ENCODE measurements at places on chromosomes 2 and 18.

DNA sequence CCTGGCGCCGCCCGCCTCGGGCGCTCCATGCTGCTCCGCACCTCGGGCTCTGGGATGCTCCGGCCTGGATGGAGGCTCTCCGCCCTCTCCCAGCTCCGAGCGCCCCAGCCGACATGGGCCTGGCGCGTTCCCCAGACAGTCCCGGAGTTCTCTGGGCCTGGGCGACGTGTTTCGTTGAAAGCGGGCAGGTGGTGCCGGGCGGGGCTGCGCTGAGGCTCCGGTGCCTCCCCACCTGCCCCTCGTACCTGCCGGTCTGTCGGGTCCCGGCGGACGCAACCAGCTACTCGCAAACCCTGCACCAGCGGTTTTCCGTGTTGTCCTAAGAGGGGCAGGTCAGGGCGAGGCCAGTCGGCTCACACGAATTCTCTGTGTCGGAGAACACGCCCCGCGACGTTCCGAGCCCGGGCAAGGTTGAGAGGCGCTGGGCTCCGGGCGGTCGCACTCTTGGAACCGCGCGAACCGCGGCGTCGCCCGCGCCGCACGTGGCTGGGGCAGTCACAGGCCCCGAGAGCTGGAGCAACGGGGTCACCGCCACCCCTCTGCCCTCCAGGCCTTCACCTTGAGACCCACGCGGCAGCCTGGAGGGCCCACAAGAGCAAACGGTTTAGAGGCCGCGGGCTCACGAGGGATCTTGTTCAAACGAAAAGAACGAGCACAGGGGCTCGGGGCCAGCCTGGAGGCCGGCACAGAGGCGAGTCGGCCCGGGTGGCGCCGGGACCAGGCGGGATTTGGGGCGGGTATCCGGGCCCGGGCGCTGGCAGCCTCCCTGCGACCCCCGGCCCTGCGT lies 4.2 kb upstream of the SIX2 start:
- DNase-seq = no peak

GRCh38 chr18:30970196-30970816 lies 72.2 kb downstream of the DSC3 start:
- DNase-seq = no peak

DNA sequence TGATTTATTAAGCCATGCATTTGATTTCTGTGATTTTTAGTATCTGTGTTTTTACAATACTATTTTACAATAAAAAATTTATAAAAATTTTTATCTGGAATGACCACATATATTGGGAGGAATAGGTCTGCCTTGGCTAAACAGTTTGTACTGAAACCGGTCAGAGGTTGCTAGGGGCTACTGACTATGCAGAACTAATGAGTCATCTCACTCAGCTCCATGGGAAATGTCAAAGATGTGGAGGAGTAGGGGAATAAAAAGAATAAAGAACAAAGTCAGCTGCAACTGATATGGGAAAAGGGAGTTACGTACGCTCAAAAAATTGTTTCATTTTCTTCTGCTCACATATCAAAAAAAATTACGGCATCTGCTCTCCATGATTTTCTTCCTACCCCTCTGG lies 8.6 kb upstream of the TMEM163 start:
- no peak for DNase-seq

- DNase-seq = peak; percentile 8
These were observed 55.6 kb downstream of the TGFA start for GRCh38 chr2:70498054-70498453.

GRCh38 chr2:130884503-130884902 lies 47.8 kb downstream of the ARHGEF4 start:
- no peak for DNase-seq

DNA sequence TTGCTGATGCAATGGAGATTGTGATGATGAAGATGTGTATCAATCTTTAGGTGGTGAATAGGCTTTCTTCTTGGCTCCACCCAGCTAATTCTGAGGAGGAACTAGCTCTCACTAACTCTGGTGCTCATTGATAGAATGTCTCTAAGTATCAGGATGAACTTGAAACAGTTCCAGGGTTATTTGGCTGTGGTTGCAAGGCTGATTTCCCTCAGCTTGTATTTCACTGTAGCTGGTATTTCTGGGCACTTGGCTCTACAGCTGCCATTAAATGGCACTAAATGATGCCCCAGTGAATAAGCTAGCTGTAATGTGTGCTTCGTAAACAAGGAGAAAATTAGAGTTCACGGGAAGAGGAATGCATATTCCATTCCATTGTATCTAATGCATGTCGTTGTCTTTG lies 241.2 kb downstream of the RPIA start:
- no peak for DNase-seq

- no peak for DNase-seq
These were observed 51.6 kb upstream of the ACTR3 start for GRCh38 chr2:113838277-113838676.

GRCh38 chr2:189685540-189686229 lies 11.2 kb downstream of the ANKAR start:
- no peak for DNase-seq

- DNase-seq = no peak
These were observed 1.8 kb upstream of the SALL3 start for GRCh38 chr18:78977637-78978348.

DNA sequence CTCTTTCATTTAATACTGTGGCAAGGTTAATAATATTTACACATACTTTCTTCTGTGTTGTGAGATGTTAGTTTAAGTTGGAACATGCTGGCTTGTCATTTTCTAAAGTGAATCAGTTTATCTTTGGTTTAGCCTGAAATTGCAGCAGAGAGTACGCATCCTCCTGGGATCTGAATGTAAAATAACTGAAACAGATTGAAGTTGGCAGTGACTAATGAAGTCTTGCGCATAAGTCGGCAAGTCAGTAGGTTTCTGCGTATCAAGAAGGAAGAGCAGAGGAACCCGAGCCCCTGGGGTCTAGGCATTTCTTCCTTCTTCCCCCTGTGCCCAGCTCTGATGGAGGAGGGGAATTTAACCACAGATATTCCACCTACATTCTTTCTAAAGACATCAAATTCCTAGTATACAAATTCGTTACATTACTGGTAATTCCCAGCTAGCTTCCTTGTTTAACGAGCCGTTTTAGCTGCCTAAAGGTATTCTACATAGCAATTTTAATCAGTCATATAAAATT lies 392.1 kb upstream of the RAB12 start:
- no peak for DNase-seq

GRCh38 chr18:46843372-46843771 lies 73.9 kb downstream of the PIAS2 start:
- DNase-seq = no peak

DNA sequence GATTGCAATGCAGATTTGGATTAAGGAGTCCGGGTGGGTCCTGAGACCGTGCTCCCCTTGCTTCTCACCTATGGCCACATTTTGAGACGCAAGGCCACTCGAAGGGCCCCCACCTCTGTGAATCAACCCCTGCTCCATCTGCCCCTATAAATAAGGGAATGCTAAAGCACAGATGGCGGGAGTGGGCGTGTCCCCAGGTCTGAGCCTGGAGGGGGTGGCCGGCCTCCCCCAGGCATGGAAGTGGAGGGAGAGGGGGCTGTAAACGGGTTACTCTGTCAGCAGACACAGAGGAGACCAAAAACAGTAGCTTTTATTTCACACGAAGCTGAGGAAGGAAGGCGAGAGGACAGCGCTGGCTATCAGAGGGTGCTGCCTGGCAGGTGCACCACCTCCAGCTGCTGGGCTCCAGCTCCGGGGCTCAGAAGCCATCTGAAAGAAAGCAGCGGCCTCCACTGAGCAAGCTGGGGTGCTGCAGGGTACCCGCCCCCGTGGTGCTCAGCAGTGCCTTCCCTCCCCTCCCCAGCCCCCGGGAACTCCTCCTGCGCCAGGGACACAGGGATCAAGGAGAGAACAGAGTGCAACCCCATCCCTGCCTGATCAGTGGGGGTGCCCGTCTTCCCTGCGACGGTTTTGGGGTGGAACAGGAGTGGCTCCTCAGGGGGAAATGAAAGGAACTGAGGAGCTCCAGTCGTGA lies 56.7 kb upstream of the RAB6C start:
- DNase-seq = no peak
